Neural progenitor cell (in vitro differentiated cells): ENCODE measurements at places on chromosomes 6 and 20. TPM values are rescaled to one million over a fixed set of nuclear protein-coding genes. Genes with fewer than 3 reads are reported as not detected.

DNA sequence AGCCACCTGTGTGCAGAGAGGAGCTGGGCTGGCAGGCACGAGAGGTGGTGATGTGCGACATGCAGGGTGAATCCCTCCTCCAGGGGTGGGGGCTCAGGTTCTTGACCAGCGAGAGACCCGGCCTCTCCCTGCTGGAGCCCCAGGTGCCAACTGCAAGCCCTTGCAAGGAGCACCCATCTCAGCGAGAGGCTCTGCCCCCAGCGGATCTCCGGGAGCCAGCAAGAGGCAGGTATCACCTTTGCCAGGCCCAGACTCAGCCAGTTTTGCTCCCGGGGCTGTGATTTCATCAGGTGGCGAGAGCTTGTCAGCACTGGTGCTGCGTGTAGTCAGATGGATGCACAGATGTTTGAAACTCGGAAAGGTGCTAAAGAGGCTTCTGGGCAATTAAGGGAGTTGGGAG is 87.7 kb downstream of the TFAP2C start:
- H3K27ac ChIP-seq: no peak overlapping the region
- H3K27me3 ChIP-seq: no peaks in the 10 kb centered on the region
- no peaks in the 10 kb centered on the region for H3K36me3 ChIP-seq
- no peak overlapping the region for H3K4me3 ChIP-seq
- DNase-seq: no peak

GRCh38 chr6:118558464-118559217 is 10.5 kb downstream of the PLN start:
- no peak overlapping the region for H3K4me3 ChIP-seq
- H3K4me1 ChIP-seq: no peaks in the 10 kb centered on the region
- H3K36me3 ChIP-seq: no peaks in the 10 kb centered on the region
- no peak for DNase-seq
- no peaks in the 10 kb centered on the region for H3K27me3 ChIP-seq

DNA sequence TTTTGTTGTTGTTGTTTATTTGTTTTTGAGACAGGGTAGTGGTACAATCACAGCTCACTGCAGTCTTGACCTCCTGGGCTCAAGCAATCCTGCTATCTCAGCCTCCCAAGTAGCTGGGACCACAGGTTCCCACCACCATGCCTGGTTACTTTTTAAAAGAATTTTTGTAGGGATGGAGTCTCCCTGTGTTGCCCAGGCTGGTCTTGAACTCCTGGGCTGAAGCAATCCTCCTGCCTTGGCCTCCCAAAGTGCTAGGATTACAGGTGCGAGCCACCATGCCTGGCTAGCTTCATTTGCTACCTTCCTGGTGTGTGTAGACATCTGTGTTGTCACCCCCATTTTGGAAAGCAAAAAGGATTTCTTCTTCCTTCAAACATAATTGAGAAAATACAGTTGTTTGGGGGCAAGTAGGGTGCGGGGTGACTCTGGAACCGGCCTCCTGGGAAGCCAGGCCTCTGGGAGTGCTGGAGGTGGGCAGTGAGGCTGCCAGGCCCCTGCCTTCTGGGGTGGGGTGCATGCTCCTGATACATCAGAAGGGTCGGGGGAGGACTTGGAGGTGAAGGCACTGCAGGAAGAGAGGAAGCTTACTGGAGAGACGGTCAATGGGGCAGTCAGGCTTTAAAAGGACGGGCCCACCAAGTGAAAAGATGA is 28.4 kb downstream of the SYNJ2 start:
- DNase-seq: no peak
- H3K27me3 ChIP-seq: no peaks in the 10 kb centered on the region
- no peaks in the 10 kb centered on the region for H3K36me3 ChIP-seq

GRCh38 chr20:63968928-63969760 is 586 bp downstream of the ZNF512B start:
- peaks cover 11% of the 10 kb centered on the region for H3K27me3 ChIP-seq
- H3K4me3 ChIP-seq: peak overlapping the region; percentile 61
- H3K36me3 ChIP-seq: no peaks in the 10 kb centered on the region
- H3K27ac ChIP-seq: no peak overlapping the region
- peaks cover 10% of the 10 kb centered on the region for H3K4me1 ChIP-seq

GRCh38 chr20:61757678-61758563 is 307.8 kb downstream of the TAF4 start:
- H3K36me3 ChIP-seq: no peaks in the 10 kb centered on the region
- H3K4me3 ChIP-seq: no peak overlapping the region
- peaks cover 4% of the 10 kb centered on the region for H3K27me3 ChIP-seq
- no peak for DNase-seq

- no peaks in the 10 kb centered on the region for H3K36me3 ChIP-seq
- no peaks in the 10 kb centered on the region for H3K27me3 ChIP-seq
- H3K4me3 ChIP-seq: no peak overlapping the region
- H3K27ac ChIP-seq: no peak overlapping the region
- peak; percentile 23 for DNase-seq
- H3K4me1 ChIP-seq: peaks cover 21% of the 10 kb centered on the region
Measured at GRCh38 chr20:50861012-50861411, 66.2 kb downstream of the BCAS4 start.

GRCh38 chr6:75244063-75244584 is 523 bp upstream of the COX7A2 start:
- peaks cover 4% of the 10 kb centered on the region for H3K4me1 ChIP-seq
- H3K36me3 ChIP-seq: peaks cover 13% of the 10 kb centered on the region
- H3K4me3 ChIP-seq: peak overlapping the region; percentile 80
- H3K27me3 ChIP-seq: peaks cover 22% of the 10 kb centered on the region
- H3K27ac ChIP-seq: no peak overlapping the region

- H3K4me1 ChIP-seq: no peaks in the 10 kb centered on the region
- no peak overlapping the region for H3K4me3 ChIP-seq
- no peak overlapping the region for H3K27ac ChIP-seq
- no peaks in the 10 kb centered on the region for H3K36me3 ChIP-seq
- no peaks in the 10 kb centered on the region for H3K27me3 ChIP-seq
Measured at GRCh38 chr6:16043171-16044135, 85.4 kb upstream of the MYLIP start.

DNA sequence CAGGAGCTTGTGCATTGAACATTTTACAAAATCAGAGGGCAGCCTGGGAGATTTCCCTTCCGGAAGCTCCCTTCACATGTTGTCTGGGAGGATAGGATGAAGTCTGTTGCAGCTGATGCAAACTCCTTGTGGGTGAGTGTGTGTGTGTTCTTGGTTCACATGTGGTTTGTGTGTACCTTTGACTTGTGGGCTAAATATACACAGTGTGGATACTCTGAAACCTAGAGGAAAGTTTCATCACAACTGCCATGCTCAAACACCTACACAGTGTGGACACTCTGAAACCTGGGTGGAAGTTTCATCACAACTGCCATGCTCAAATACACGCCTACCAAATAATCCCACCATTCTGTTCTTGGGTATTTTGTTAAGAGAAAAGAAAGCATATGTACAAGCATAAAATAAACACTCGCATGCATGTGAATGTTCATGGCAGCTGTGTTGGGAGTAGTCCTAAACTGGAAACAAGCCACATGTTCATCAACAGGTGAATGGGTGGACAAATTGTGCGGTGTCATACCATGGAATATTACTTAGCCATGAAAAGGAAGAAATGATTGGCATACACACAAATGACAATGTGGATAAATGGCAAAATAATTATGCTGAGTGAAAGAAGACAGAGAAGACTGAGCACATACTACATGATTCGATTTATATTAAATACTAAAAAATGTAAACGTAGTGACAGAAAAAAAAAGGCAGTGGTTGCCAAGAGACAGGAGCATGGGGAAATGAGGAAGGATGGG is 1.8 kb downstream of the SCP2D1 start:
- H3K4me3 ChIP-seq: no peak overlapping the region
- H3K27me3 ChIP-seq: no peaks in the 10 kb centered on the region
- DNase-seq: no peak
- H3K4me1 ChIP-seq: no peaks in the 10 kb centered on the region
- no peaks in the 10 kb centered on the region for H3K36me3 ChIP-seq

DNA sequence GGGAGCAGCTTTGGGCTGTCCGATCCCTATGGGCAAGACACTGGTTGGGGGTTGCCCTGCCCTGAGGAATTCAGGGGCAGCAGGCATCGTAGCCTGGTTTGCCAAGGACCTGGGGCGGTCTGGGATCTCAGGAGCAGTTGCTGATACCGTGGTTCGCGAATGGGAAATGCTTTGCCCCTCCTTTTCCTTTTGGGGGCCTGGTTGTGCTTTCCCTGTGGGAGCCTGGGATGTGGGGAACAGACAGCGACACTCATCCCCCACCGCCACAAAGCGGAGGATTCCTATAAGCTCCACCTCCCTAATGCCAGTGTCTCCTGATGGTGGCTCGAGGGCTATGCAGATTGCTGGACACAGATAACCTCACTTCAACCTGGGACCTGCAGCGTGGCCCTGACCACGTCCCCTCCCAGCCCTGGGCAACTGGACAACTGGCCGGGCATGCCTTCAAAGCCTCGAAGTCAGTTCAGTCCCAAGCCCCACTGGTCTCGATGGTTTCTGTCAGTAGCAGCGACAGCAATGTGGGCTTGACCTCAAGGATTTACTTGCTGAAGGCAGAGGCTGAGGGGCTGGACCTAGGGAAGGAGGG is 3.3 kb downstream of the CEBPB start:
- peaks cover 43% of the 10 kb centered on the region for H3K27me3 ChIP-seq
- H3K4me3 ChIP-seq: no peak overlapping the region
- DNase-seq: peak; percentile 27
- H3K27ac ChIP-seq: no peak overlapping the region
- no peaks in the 10 kb centered on the region for H3K36me3 ChIP-seq
- peaks cover 12% of the 10 kb centered on the region for H3K4me1 ChIP-seq

DNA sequence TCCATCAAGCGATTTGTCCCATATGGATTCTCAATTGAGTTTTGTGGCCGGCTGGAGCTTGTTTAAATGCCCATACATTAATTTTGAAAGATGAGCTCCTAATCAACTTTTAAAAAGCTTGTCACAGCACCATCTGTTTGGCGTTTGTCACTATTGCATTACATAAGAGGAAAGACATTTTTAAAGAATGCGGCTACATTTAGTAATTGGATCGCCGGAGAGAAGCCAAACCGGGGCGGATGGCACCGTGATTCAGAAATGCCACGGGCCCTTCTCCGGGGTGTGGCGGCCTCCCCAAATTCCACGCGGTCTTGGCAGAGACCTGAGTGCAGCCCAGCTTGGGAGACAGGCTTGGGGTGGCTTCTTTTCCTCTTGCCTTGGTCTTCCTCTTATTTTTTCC is 67.7 kb upstream of the ZNFX1 start:
- H3K4me1 ChIP-seq: no peaks in the 10 kb centered on the region
- DNase-seq: no peak
- H3K27me3 ChIP-seq: no peaks in the 10 kb centered on the region

DNA sequence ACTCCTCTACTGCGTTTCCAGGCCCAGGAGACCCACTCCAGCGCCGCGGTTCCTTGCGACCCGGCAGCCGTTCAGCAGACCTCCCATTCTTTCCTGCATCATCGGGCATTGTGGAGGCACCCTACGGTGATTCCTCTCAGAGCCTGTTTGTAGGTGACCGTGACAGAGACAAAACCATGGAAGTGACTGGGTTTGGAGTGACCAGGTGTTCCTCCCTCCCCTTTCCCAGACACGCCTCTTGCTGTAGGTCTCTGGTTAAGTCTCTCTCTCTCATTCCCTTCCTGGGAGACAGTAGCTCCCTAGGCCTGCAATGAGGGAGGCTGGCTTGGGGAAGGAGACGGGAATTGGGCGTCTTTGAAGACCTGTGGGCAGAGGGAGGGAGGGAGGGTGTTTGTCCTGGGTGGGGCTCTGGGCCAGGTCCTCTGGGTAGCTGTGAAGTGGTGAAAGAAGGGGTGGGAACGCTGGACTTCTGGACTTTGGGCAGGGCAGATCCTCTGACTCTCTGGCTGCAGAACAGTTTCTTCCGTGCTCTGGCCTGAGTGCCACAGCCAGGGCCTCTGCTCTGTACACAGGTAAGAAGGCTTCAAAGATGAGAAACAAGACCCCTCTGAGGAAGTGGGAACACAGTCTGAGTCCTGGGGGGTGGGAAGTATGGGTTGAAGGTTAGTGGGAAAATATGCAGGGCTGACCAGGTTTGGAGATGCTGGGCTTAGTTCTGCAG is 763 bp downstream of the KLC4 start:
- H3K36me3 ChIP-seq: no peaks in the 10 kb centered on the region
- H3K27ac ChIP-seq: no peak overlapping the region
- peak overlapping the region; percentile 98 for H3K4me3 ChIP-seq
- H3K27me3 ChIP-seq: no peaks in the 10 kb centered on the region

- no peak for DNase-seq
- no peak overlapping the region for H3K27ac ChIP-seq
- H3K27me3 ChIP-seq: peaks cover 18% of the 10 kb centered on the region
- no peaks in the 10 kb centered on the region for H3K36me3 ChIP-seq
Measured at GRCh38 chr6:35775031-35775430, 1.4 kb upstream of the CLPSL2 start.

- H3K27me3 ChIP-seq: no peaks in the 10 kb centered on the region
- DNase-seq: no peak
Measured at GRCh38 chr20:53843645-53844044, 226.7 kb downstream of the BCAS1 start.

DNA sequence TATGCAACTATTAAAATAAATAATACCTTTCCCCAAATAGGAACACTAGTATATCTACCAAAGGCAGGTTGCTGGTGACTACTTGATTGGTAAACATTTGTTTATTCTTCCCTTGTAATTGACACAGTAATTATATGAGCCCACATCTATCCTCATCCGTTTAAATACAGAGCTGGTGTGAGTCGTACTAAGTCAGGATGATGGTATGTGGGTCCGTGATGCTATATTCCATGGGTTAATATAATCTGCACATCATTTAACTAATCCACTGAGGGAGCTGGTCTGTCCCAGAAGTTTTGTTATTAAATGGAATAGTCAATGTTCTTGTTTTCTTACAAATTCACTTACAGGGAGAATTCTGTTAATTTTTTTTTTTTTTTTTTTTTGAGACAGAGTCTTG is 164.0 kb upstream of the AGPAT4 start:
- no peaks in the 10 kb centered on the region for H3K36me3 ChIP-seq
- H3K4me3 ChIP-seq: no peak overlapping the region
- no peaks in the 10 kb centered on the region for H3K27me3 ChIP-seq
- no peak overlapping the region for H3K27ac ChIP-seq
- no peak for DNase-seq
- peaks cover 31% of the 10 kb centered on the region for H3K4me1 ChIP-seq

DNA sequence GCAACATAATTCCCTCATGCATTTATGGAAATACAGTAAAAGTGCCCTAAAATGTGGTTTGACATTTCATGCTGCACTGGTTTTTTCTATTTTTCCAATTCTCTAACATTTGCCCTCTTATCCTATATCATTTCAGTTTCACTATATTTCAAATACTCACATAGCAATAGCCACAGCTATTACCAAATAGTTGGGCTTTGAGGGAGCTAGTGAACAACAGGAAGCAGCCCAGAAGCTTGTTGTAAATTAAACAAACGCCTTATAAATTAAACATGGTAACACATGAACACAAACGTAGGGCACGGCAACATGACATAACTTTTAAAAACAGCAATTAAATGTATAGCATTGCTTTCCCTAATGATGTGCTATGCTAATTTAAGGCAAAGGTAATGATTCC is 469.0 kb downstream of the CDC5L start:
- H3K27me3 ChIP-seq: no peaks in the 10 kb centered on the region
- no peaks in the 10 kb centered on the region for H3K4me1 ChIP-seq
- no peak for DNase-seq
- no peak overlapping the region for H3K4me3 ChIP-seq
- H3K27ac ChIP-seq: no peak overlapping the region

- DNase-seq: no peak
- no peaks in the 10 kb centered on the region for H3K27me3 ChIP-seq
- no peaks in the 10 kb centered on the region for H3K36me3 ChIP-seq
- H3K27ac ChIP-seq: no peak overlapping the region
Measured at GRCh38 chr6:168988801-168989200, 264.8 kb downstream of the THBS2 start.

Gene TINAG
- not detected in 2 replicates for total RNA-seq

Gene BPIFB1
- not detected in 2 replicates for total RNA-seq

Gene PPP1R16B
- 0.95 and 1.6 TPM in 2 replicates for total RNA-seq

Gene PDYN
- 0.12 and 0.30 TPM in 2 replicates for total RNA-seq

Gene PRKN
- 2.2 and 2.8 TPM in 2 replicates for total RNA-seq

Gene TFAP2D
- total RNA-seq: not detected in 2 replicates

Gene MCHR2
- not detected in 2 replicates for total RNA-seq

Gene NUP153
- total RNA-seq: 62.5 and 68.7 TPM in 2 replicates

Gene RBL1
- 21.3 and 22.1 TPM in 2 replicates for total RNA-seq

Gene PLEKHG1
- 4.6 and 4.7 TPM in 2 replicates for total RNA-seq
